ENCODE measurements at places on chromosomes 2 and 18. TPM values are rescaled to one million over a fixed set of nuclear protein-coding genes. Genes with fewer than 3 reads are reported as not detected.

GRCh38 chr2:49972699-49973098 lies 818.4 kb upstream of the FSHR start:
- peak; percentile 3 for DNase-seq

DNA sequence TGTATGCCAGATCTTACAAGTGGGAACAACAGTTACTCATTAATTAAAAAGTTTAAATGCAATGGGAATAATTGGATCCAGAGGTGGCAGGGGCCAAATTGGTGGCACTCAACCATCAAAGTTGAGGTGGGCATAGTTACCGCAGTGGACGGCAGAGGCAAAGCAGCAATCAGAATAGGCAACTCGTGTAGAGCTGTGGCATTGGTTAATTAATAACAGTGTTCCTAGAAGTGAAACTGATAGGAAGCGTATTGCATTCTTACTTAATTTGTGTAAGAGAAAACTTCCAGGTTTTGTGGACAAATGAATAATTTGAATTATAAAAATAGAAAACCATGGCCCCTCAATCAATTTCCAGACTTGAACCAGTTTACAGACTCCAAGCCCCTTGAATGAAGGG lies 1068.2 kb upstream of the ACVR2A start:
- DNase-seq, result no peak

DNA sequence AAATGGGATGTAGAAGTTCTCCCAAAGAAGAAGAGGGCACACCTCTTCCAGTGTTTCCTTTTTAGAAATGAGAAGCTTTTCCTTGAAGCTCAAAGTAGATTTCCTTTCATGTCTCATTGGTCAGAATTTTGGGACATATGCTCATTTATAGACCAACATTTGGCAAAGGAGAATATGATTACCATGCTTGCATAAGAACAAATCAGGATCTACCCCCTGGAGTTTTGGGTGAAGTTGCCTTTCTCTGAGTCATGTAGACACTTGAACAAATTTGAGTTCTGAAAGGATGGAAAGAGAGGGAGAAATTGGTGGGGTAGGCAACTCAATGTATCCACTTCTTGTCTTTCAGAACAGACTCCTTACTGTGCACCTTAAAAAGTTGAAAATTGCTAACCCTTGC lies 409.0 kb downstream of the SLC4A3 start:
- DNase-seq, result no peak

GRCh38 chr2:57180042-57180567 lies 866.5 kb upstream of the VRK2 start:
- DNase-seq, result no peak

DNA sequence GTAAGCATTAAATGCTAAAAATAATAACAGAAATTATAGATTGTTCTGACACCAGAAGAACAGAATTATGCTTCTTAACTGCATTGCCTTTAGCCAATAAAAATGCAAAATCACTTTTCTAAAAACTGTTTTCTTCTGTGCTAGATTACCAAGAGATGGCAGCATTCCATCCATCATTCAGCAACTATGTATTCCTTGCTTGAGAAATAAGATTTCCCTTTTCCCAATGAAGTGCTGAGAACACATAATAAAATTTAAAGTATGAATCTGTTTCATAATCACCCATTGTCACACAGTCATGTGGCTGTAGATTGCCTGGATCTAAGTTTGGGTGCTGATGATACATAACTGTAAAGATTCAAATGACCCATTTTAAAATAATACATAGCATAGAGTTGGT lies 504.2 kb downstream of the TDRD15 start:
- DNase-seq, result peak; percentile 4

GRCh38 chr2:6845312-6845711 lies 20.4 kb downstream of the CMPK2 start:
- DNase-seq, result no peak

DNA sequence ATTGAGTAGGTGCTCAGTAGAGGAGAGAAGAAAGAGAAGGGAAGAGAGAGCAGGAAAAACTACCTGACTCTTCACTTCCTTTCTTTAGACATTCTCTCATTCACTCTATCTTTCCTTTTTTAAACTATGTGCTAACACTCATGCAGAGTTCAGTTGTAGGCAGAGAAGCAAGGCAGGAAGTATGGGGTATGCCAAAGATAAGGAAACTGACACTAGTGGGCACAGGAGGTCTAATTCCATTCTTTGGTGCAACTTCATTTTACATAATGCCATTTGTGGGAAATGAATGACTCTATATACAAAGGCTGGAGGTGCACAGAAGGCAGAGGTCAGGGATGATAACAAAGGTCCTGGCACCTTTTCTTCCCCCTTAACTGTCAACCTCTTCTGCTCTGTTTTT lies 35.1 kb upstream of the ACVR1 start:
- DNase-seq, result no peak

- DNase-seq, result no peak
Measured at GRCh38 chr2:112000399-112001135, 54.5 kb upstream of the TMEM87B start.

DNA sequence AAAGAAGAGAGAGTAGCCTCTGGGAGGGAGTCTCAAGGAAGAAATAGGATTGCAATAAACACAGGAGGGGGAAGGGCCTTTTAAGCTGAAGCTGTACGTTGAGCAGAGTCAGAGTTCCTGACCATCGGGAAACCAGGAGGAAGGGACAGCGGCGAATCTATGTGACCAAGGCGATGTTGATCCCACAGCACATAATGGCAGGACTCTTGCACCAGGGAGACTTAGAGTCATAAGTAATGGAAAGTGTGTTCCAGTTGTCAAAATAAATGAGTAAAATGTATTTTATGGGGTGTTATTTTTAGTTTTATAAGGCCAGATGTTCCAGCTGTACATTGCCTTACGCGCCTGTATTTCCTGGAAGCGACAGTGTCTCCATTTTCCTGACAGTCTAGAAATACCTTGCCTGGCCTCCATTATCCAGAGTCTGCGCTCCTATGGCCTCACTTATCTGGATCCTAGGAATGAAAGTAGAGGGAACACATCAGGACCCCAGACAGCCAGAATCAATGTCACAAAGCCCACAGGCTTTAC lies 152.8 kb upstream of the COPS8 start:
- peak; percentile 86 for DNase-seq

GRCh38 chr2:114517580-114517979 lies 75.1 kb downstream of the DPP10 start:
- no peak for DNase-seq

Gene GALNT13
- total RNA-seq, result 2.5 TPM

Gene CFAP65
- total RNA-seq, result not detected

Gene MLPH
- total RNA-seq, result 6.5 TPM

Gene INPP1
- 12.0 TPM for total RNA-seq

Gene BMP10
- not detected for total RNA-seq

Gene MTCL1
- total RNA-seq, result 10.7 TPM

Gene ATP6V1B1
- 2.3 TPM for total RNA-seq

Gene GLI2
- 11.4 TPM for total RNA-seq

Measured in skin of body (tissue), 3 donors.